T-helper 2 cell treated with Interferon-gamma antibody and Interleukin-4, amounts not matched to agents 5 μg/mL and 100 μg/mL, for 36 hours (primary cell): ENCODE measurements at places on chromosomes 4 and X.
A peak's percentile ranks its signal among the peaks of the same experiment; 100 is the strongest.

- DNase-seq: no peak
These were observed 112.6 kb downstream of the LINC00632 start for GRCh38 chrX:140822184-140822583.

- no peak for DNase-seq
These were observed 395.8 kb downstream of the NAF1 start for GRCh38 chr4:162770761-162771490.

DNA sequence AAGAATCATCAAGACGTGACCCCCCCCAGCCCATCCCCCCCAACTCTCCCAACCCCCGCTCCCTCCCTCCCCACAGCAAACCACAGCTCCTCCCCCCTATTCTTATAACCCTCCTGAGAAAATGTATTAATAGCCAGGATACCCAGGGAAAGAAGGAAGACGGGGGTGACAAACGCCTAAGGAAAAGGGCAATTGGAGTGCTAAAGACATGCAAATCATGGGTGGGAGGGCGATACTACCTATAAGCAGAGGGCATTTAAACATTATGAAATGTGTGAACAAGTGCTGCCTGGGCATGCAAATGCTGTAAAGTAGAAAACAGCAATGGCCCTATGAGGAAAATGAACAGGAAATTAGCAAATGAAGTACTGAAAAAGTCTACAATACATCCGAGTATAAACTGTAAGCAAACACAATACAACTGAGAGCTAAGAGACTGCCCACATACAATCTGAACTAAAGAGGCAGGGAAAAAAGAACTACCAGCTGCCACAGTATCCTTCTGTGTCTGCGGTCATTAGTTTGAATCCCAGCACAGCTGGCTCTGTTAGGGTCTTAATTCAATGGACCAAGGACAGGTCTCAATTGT is 2.4 kb downstream of the CXXC4 start:
- DNase-seq: no peak

DNA sequence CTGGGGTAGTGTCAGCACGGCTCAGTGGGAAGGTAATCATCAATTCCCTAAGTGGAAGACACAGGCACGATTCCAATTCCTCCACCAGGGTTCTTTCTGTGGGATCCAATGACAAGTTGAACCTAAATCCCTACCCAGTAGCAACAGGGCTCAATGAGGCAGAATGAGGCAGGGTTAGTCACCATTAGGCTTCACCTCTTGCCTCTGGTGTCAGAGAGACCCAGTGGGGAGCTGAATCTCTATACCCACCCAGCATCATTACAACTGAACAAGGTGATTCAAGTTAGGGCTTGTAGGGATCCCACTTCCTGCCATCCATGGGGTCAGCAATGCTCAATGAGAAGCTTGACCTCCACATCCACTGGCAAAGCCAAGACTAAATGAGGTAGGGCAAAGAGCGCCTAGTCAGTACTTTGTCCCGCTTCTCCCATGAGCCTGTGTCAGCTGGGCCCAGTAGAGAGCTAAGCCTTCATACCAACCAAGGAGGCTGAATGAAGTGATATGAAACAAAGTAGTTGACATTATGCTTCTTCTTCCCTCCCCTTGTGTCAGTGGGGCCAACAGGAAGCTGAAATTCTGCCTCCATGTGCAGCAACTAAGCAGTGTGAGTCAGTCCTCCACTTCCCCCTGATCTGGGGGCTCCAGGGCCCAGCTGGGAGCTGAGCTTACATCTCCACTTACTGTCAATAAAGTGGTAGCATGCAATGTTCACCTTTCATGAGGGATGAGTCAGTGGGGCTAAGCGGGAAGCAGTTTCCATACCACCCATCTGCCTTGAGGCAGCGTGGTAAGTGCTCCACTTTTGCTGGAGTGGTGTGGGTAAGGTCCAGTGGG is 36.4 kb upstream of the RBM41 start:
- peak; percentile 4 for DNase-seq

GRCh38 chr4:47954245-47954644 is 39.9 kb upstream of the NFXL1 start:
- DNase-seq: no peak

DNA sequence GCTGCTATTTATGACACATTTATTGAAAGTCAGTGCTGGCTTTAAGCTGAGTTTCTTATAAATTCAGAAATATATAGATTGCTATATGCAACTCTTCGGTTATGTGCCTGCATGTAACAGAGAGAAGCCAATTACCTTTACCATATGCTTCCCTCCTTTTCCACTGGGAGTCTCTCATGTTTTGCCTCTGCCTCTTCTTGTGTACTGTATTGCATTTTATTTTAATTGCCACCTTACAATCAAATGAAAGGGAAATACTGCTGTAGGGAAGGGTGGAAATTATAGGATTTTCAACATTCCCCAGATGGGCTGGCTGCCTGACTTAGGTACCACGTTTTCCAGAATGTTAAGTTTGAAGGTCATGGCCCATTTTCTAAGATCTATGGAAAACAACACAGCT is 655.4 kb upstream of the SLIT2 start:
- DNase-seq: no peak

GRCh38 chrX:154021131-154021611 is 1.5 kb upstream of the IRAK1 start:
- peak; percentile 20 for DNase-seq

- no peak for DNase-seq
These were observed 16.5 kb downstream of the CXCL1 start for GRCh38 chr4:73885574-73886267.

- DNase-seq: no peak
These were observed 16.7 kb downstream of the LGI2 start for GRCh38 chr4:25013756-25014661.

DNA sequence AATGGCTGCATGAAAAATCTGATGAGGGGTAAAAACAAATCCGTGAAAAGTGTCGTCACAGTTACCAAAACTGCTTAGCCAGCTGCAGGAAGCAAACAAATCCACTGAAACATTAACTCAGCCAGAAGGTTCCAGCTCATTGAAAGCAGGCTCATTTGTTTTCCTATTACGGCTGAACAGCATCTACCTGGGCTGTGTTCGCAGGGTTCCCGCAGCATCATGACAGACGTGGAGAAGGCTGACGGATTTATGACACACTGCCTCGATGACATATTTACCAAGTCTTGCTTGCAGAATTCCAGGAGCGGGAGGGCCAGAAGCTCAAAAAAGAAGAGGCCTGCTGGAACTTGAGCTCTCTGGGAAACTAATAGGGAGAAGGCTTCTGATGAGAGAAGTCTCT is 781.1 kb downstream of the RAB28 start:
- no peak for DNase-seq

- no peak for DNase-seq
These were observed 83.9 kb downstream of the ADRA2C start for GRCh38 chr4:3850128-3850527.

DNA sequence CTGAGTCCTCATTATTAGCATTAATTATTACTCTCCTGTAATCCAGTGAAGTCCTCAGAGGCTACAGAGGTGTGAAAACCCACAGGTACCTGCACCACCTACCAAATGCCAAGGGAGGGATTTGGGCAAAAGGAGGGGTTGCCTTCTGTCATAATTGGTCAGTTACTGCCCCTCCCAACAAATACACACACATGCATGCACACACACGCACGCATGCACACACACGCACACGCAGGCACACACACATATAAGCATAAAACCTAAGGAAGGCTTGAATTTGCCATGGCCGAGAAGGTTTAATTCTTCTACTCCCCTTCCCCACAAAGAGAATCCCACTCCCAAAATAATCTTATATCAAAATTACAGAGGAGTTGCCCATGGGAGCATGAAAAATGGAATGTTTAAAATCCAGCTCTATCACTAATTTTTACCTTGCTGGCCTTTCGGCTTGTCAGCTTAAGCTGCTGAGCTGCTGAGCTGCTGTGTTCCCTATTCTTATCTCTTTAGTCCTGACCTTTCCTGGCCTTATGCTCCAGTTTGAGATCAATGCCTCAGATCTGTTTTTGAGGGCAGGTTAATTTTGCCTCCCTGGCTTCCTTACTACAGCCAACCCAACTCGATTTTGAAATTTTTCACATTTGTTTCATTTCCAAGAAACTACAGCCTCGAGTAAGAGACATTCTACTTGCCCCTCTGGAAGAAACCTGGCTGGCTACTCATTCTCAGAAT is 95.0 kb downstream of the CAMK2D start:
- no peak for DNase-seq

GRCh38 chr4:135838889-135839288 is 1637.3 kb upstream of the PABPC4L start:
- DNase-seq: no peak

DNA sequence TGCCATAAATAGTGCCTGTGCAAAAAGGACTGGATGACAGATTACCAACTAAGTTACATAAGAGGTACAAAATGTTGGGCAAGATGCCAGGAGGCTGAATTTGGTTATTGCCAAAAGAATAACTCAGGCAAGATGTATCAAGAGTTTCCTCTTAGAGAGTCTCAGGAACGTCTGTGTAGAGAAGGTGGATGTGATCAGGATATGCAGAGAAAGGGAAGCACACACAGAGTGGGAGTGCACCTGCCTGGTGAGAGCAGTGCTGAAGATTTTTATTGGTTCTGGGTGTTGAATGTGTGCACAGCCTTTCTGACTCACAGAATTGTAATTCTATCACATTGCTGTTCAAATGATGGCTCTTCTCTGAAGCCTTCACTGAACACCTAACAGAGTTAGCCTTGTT is 156.8 kb upstream of the HS3ST1 start:
- no peak for DNase-seq

- DNase-seq: no peak
These were observed 163.6 kb upstream of the KLF3 start for GRCh38 chr4:38500433-38500832.

GRCh38 chr4:34289489-34289888 is 1954.8 kb downstream of the ARAP2 start:
- no peak for DNase-seq

- DNase-seq: no peak
These were observed 33.3 kb downstream of the PKD2 start for GRCh38 chr4:88040707-88041106.

- no peak for DNase-seq
These were observed 75.3 kb upstream of the RAPGEF2 start for GRCh38 chr4:159027535-159027934.

DNA sequence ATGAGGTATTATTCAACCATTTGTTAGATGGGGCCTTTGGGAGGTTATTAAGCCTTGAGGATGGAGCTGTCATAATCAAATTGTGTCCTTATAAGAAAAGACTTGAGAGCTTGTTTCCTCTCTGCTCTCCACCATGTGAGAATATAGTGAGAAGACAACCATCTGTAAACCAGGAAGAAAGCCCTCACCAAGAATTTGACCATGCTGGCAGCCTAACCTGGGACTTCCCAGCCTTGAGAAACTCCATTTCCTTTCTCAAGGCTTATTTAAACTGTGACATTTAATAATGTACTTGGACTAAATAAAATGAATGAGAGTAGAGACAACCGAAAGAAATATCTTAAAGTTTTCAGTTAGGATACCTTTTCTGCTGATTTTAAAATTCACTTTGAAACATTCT is 83.7 kb upstream of the GC start:
- no peak for DNase-seq

DNA sequence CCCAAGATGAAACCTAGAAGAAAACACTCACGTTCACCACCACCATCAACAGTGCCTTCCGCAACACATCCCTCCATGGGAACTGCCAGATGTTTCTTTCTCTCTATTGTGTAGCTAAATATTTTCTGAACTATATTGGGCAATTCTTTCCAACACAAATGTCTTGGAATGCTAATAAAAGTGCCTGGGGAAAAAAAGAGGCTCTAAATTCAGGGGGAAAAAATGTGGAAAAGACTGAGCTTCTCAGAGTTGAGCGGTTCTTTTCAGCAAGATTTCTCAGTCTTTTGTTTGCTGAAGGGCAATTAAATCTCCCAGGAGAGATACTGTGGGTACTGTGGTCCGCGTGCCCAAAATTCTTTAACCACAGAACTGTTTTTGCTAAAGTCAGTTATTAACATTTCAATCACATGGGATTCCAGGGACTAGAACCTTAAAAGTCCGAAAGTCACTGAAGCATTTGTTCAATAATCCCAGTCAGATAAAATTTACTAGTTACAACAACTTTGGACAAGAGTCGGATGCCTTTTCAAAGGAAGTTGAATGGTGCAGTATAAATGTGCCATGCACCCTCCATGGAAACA is 51.9 kb upstream of the DHRSX start:
- no peak for DNase-seq

DNA sequence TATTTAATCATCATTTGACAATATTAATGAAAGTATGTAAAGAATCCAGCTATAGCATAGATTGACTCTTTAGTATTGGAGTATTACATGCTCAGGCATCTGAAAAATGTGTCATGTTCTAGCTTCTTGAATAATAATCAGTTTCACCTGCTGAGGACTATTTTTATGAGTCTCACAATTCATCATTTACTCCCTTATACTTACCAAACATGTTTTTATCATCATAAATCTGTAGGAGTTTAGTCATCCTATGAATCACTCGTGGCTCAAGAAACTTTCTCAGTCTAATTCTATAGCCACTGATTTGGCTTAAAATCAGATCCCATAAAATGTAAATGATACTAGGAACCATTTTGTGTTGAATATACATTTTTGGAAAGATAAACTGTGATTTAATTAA is 1616.1 kb downstream of the C4orf33 start:
- no peak for DNase-seq

GRCh38 chr4:173529477-173530325 is at the start of gene HAND2:
TSS of gene HAND2 (minus strand) at chr4:173530229. CDS start at chr4:173529289, 940 bp downstream.
- DNase-seq: no peak

DNA sequence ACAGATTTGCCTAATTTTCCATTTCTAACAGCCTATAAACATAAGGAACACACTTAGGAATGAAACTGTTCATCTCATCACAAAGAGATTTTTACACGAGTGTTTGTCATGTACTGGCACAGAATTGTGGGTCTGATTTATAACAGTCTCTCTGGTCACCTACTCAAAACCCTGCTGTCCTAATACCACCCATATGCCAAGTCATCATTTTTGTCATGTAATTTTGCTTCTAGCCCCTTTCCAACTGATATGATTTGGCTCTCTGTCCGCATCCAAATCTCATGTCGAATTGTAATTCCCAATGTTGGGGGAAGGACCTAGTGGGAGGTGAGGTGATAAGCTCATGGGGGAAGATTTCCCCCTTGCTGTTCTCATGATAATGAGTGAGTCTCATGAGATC is 284.1 kb upstream of the SLITRK2 start:
- no peak for DNase-seq

DNA sequence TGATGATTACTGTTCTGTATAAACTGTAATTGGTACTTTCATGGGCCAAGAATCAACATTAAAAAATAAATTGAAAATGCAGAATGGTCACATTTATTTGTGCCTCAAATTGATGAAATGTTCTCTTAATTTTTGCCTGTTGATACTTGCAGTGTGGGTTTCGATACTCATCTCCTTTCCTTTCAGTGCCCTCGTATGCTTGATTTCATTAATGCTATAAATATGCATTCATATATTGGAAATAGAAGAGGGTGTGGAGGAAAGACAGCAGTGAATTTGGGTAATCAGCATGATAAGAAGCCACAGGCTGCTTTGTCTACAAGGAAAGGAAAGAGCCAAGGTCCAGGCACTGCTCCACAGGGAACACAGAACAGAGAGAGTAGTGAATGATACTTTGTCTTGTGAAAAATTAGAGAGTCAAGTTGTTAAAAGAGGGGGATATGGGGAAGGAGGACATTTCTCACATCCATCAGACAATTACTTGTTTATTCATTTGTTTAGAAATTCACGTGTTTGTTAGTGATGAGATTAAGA is 1.0 kb upstream of the DDX60 start:
- no peak for DNase-seq

GRCh38 chr4:61666244-61666643 is 466.1 kb downstream of the ADGRL3 start:
- no peak for DNase-seq

- no peak for DNase-seq
These were observed 35.3 kb upstream of the ACSL1 start for GRCh38 chr4:184861047-184861446.

- no peak for DNase-seq
These were observed 2.7 kb upstream of the ITM2A start for GRCh38 chrX:79369871-79370270.
